ENCODE measurements at places on chromosomes 2 and 18.

GRCh38 chr2:222105046-222105445, 193.8 kb downstream of the PAX3 start:
- DNase-seq, result peak; percentile 38

DNA sequence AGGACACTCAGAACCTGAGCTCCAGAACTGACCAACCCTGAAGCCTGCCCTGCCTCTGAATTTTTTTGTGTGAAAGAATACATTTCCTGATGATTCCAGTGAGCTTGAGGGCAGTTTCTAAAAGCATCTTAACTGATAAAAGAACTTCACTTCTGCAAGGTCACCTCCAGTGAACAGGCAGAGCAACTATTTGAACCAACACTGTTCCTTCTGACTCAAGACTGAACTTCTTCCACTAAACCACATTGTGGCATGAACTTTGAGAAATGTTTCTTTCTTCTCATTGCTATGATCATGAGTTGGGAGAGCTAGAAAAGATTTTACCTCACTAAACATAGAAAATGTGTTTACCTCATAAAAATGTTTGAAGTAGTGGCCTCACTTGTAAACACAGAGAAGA, 83.8 kb upstream of the SERTAD2 start:
- no peak for DNase-seq

DNA sequence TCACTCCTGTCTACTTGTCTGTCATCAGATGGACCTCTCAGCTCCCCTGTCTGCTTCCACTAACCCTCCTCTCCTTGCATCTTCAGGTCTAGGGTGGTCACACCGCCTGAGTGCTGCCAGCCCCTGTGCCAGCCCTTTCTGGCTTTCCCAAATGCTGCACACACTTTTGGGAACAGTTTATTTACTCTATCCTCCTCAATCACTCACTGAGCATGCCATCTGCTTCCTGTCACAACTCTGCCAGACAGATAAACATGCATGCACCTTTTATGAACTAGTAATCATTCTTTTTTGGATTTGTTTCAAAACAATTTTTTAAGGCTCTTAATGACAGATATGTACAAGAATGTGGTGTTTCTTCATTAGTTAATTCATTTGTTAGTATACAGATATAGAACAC, 56.3 kb upstream of the CCDC195 start:
- DNase-seq, result no peak

- DNase-seq, result peak; percentile 71
These were observed 165.1 kb downstream of the FMNL2 start for GRCh38 chr2:152499896-152500735.

- DNase-seq, result peak; percentile 51
These were observed 41.4 kb downstream of the STEAP3 start for GRCh38 chr2:119264781-119265692.

DNA sequence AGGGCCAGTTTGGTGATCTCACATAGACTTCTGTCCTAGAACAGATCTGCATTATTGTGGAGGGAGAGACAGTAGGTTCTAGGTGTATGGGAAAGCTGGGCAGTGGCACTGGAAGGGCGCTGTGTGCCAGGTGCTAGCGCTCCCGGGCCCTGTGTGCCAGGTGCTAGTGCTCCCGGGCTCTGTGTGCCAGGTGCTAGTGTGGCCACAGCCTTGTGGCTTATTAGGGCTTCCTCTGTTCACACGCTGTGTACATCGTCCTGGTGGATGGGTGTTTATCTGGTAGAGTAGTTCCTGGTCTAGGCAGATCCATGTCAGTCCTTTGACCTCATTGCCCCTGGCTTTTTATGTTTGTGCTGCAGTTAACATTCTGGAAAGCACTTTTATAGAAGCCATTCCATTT, 263.4 kb downstream of the AGAP1 start:
- no peak for DNase-seq

DNA sequence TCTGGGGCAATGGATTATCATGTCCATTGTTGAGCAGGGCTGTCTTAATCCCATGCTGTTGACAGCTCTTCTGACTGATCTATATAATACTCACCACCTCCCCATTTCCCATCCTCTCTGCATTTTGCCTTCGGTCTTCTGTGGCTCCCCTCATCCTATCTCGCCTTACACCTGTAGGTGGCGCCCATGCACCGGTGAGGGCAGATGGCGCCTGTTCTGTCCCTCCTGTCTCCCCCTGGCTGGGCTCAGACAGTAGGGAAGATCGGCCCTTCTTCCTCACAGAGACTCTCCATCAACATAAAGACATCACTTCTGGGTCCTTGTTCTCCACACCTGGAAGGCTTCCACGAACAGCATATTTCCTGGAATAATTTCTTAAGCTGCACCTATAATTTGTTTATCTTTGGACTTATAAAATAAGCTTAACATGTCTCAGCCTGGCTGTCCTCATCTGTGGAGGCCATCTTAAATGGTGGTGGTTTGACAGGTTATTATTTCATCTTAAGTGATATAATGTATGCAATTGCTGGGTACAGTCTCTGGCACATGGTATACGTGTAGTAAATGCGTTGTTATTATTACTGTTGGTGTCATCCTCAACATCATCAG, 10.9 kb upstream of the CDH20 start:
- DNase-seq, result peak; percentile 37

GRCh38 chr18:63078471-63078870, 241.1 kb downstream of the BCL2 start:
- DNase-seq, result no peak

DNA sequence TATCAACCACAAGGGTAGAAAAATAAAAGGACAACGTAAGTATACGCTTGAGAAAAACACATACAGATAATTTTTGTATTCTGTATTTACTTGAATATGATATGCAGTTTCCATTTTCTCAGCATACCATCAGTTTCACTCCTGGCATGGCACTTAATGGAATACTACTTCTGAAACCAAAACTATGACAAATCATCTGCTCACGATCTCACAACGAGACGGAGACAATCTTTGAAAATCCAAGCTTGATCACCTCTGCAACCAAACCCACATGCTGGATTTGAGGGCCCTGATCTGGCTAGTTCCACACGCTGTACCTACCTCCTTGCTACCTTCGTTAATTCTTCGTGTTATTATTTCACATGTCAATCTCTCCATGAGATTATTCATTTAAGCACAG, 387.6 kb downstream of the NBAS start:
- DNase-seq, result no peak

- no peak for DNase-seq
These were observed 27.5 kb downstream of the PMAIP1 start for GRCh38 chr18:59927246-59927825.

GRCh38 chr2:228652366-228652765, 470.9 kb upstream of the SPHKAP start:
- DNase-seq, result peak; percentile 26

GRCh38 chr2:100875516-100876230, 55.7 kb downstream of the NPAS2 start:
- DNase-seq, result peak; percentile 74

- DNase-seq, result no peak
These were observed 302.8 kb upstream of the SALL3 start for GRCh38 chr18:78676622-78677482.

DNA sequence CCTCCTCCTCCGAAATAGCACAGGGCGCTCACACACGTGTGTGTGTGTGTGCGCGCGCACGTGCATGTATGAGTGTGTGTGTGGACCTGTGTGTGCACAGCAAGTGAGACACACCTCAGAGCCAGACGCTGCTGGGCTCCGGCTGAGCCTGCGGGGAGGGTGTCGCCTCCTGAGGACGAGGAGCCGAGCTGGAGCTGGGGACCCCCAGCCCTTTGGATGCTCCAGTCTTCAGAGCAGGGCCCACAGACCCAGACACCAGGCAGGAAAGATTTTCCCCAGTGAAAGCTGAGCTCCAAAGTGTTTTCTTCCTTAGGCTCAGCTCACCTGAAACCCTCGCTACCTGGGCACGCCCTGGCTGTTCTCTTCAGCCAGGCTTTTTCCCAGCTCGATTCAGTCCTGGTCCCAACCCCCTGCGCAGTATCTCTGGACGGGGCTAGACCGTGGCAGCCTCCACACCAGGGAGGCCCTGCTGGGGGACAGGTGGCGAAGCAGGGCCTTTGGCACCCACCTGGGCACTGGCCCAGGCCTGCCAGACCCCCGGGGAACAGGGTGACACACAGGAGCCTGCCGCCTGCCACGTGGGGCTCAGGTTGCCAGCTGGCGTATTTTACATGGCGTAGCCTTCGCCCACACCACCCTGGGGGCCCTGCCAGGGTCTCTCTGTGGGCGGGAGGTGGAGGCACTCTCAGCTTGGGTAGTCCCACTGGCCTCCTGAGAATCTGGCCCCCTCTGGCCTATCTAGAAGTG, 36.2 kb downstream of the PDIA6 start:
- DNase-seq, result no peak

DNA sequence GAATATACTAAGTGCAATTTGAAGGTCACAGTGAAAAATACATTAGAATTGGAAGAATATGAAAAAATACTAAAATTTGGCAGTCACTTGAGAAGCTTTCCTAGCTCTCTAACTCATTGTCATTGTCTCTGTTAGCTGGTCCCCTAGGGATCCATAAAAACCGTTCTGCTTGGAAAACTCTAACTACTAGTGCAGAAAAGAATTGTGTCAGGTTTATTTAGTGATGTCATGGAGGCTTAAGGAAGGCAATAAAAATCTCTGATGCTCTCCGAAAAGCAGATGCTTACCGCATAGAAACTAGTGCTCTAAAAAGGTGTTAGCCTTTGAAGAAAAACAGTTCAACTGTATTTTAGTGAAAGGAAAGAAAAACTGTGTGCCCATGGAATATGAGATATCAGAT, 150.1 kb upstream of the DLGAP1 start:
- DNase-seq, result no peak

DNA sequence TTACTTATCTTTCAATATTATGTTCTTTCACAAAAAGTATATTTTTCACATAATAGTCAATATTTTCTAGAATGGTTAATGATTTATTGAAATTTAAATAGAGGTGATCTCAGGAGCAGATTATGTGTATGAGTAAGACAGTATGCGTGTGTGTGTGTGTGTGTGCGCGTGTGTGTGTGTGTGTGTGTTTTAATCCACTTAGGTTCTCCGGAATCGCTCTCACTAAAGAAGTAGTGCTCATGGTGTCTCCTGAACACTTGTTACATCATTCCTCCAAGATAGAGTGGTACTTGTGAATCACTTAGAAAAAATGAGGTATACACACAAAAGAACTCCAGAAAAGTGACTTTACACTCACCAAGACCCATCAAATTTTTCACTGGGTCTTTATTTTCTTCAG, 91.0 kb upstream of the KCNH7 start:
- no peak for DNase-seq

GRCh38 chr2:227410191-227410590, 22.4 kb upstream of the SCYGR1 start:
- no peak for DNase-seq

GRCh38 chr2:231714639-231715498, 6.5 kb downstream of the PTMA start:
- DNase-seq, result peak; percentile 62

DNA sequence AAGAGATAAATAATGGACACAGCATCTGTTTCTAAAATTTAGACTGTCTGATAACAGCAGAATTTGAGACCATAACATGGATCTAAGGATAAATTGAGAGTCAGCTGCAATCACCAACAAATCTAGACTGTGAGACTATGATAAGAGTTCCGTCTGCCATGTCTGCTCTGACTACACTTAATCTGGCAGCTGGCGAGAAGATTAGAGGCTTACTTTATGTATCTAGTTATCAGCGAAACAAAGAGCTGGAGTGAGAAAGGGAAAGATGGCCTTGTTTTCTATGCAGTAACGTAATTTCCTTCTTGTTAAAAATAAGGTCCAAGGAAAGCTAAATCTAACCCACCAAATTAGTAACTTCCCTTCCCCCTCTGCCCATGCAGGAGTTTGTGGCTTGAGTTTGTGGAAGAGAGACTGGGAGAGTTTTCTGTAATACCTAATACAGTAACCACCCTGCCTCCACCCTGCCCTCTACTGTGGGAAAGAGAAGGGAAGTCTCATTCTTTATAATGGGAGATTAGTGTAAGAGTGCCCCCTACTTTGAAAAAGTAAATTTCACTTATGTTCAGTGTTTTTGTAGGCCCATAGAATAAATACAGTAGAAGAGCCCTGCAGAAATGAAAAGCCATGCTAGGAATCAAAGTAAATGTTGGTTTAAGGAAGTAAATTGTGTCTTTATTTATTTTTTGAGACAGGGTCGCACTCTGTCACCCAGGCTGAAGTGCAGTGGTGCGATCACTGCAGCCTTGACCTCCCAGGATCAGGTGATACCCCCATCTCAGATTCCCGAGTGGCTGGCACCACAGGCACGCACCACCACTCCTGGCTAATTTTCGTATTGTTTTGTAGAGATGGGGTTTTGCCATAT, 27.5 kb downstream of the EML4 start:
- DNase-seq, result peak; percentile 63

DNA sequence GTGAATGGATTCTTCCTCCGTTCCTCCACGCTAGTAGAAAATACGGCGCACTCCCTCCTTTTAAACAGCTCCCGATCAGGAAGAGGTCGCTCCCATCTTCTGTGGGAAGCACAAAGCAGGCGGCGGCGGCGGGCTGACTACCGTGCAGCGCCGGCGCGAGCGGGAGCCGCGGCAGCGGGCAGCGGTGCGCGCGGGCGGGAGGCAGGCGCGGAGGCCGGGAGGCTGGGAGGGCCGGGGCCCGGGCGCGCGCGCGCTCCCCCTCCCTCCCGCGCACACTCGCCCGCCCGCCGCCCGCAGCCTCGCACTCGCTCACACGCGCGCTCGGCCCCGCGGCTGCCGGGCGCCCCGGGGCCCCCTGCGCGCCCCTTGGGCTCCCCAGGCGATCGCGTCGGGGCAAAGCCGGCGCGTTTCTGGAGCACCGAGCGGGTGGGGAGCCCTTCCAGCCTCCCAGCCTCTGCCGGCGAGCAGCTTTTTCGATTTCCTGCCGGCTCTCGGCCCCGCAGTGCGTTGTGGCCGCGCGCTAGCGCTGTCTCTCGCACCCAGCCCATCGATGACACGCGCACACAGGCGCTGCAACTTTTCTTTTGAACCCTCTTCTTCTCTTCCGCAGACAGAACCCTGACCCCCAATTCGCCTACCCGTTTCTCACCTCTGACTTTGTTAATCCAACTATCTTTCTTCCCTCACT, at the start of gene SLC8A1:
SLC8A1 (minus strand) TSS at position 173 of the 688 bp plus-strand sequence.
- DNase-seq, result peak; percentile 48

DNA sequence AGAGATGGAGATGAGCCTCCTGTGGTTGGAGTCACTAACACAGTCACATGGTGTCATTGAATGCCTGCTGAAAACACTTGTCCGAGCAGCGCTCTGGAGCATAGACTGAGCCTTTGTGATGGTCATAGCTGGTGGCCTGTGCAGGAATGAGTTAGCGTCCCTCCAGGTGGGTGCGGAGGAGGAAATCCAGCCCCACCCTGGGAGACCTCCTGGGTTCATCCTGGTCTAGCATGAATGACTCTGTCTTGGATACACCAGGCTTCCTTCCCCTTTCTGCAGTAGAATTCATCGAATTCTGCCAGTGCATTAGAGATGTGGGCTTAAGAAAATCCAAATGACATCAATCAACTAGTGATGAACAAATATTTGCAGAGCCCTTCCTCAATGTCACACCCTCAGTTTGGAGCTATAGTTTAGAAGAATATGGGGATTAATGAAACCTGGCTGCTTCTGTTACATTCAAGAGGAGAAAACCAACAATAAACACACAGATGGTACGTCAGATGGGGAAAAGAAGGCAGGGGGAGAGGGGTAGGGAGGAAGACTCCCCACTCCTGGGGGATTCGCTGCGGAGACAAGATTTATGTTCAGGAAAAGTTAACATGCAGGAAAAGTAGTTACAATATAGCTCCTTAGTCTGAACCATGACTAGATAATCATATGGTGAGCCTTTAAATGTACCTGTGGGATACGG, 136.7 kb downstream of the DDX1 start:
- DNase-seq, result no peak

GRCh38 chr2:11019614-11020013, 107.9 kb downstream of the KCNF1 start:
- no peak for DNase-seq

Measured in RPMI7951 (cell line).